NCI-H1092 (cell line): ENCODE measurements at places on chromosomes 12 and 14.

DNA sequence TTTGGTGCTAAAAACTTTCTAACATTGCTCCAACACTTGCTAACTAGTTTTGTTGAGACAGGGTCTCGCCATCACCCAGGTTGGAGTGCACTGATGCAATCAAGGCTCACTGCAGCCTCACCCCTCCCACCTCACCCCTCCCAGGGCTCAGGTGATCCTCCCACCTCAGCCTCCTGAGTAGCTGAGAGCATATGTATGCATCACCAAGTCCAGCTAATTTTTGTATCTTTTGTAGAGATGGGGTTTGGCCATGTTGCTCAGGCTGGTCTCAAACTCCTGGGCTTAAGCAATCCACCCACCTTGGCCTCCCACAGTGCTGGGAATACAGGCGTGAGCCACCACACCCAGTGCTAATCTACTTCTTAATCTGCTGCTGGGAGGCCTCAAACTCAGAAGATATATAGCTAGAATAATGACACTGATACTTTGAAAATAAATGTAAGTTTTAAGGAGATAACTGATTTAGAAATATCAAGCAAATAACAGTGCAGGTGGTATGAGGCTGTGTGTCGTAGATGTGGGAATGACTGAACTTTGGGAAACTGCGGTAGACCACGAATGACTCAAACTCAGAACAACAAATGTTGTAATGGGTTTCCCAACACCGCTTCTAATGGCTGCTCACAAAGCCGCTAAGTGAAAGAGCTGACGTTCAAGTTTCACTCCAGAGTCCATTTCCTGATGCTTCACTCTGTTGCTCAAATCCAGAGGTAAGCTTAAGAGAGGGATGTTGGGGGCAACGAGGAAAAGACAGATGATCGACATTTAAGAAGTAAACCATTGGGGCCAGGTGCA lies 10.0 kb downstream of the TMCC3 start:
- no peak for DNase-seq

DNA sequence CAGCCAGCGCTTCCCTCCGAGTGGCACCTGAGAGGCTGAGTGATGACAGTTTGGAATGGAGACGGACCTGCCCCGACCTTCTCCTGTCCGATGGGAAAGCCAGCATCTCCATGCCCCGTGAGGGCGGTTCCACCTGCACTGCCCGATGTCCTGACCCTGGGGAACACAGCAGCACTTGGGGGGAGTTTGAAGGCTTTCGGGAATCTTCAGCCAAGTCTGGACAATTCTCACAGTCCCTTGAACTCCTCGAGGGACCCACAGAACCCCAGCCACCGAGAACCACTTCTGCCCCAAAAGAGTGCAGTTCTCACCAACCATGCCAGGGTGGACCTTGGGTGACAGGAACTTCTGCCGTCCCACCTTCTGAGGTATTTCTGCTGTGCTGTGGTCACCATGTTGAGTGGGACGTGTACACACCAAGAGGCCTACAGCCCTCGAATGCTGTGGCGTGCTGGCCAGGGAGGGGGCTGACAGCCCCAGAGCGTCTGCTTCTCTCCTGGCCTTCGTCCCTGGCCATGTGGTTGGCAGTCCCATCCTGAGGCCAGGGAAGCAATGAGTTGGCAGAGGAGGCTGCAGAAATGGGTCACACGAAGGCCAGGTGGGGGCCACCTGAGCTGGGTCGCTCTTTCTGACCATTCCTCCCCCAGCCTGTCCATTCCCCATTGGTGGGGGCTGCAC lies 1.0 kb downstream of the CLBA1 start:
- no peak for DNase-seq

DNA sequence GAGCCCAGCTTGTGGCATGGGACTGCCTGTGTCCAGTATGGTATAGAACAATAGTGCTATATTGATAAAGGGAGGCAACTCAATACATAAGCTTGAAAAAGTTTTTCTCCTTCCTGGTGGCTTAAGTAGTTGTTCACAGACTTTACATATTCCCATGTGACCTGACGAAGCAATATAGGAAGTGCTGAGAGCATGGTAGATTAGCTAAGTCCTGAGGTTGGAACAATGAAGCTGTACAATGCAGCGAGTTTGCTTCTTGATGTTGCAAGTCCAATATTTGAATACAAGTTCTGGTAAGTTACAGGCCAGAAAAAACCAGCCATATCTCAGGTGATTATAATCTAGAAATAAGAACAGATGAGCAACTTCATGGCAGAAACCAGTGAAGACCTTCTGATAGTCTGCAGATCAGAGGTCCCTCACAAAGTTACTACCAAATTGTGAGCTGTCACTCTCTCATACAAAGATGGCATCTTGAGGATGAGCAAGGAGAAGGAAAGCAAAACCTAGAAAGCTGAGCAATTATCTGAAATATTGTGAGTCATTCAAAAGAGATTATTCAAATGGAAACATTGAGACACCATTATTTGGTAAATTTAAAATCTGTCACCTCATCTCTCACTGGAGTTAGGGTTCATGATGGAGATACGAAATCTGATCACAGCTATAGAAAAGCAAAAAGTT lies 72.9 kb upstream of the BTG1 start:
- DNase-seq, result no peak

DNA sequence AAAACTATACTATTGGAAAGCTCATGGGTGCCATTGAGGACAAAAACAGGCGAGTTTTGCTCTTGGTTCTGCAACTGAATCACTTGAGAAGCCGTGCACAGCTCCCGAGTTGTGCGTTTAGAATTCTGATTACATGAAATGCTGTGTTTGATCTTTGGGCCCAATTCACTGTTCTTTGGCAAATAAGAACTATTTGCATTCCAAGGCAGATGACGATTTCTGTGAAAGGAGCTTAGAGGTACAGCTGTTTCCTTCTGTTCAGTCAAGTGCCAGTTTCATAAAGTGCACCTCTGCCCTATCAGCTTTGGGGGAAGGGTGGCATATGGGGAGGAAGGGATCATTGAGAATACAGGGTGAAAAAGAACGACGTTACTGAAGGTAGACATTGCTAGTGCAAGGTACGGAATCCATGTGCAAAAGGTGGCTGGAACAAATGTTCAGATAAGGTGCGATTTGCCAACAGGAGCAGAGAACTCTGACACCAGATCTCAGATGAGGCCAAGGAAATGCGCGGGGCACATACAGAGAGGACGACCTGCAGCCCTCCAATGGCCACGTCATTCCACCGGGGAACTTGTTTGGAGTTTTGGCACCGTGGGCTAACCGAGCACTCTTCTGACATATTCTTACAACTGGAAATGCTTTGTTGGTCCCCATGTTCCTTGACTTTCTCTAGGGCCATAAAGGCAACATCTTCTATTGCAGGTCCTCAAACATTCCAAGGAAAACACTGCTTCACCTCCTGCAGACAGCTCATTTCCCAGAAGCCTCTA lies 30.1 kb downstream of the TCHP start:
- no peak for DNase-seq

DNA sequence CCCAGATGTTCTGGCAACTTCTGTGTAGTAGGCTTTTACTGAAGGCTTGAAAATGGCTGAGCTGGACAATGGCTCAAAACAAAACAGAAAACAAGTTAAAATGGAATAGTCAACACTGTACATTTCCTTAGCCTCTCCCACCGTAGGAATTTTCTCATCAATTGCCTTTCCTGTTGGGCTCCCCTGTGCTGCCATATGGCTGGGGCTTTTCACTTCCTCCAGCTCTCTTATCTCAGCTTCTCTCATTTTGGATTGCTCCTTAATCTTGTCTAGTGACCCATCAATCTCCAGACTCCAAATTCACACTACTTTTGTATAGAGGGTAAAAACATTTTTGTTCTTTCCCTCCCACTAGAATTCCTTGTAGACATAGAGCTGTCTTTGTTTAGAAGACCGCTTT lies 50.4 kb upstream of the RPH3A start:
- DNase-seq, result no peak

DNA sequence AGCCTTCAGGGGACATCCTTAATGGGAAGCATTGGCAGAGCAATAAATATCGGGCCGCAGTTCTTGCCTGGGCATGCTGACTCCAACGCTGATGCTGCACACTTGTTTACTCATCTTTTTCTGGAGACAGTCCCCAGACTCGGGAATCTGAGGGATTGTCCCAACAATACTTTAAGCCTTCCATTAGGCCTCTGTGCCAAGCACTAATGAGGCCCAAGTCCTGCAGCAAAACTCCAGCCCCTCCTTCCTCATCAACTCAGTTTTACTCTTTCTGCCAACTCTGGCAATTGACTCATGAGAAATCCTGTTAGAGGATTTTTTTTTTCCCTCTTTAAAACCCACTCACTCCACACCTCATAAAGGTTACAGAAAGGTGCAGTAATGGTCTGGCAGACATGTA lies 233.4 kb upstream of the PELI2 start:
- DNase-seq, result no peak

DNA sequence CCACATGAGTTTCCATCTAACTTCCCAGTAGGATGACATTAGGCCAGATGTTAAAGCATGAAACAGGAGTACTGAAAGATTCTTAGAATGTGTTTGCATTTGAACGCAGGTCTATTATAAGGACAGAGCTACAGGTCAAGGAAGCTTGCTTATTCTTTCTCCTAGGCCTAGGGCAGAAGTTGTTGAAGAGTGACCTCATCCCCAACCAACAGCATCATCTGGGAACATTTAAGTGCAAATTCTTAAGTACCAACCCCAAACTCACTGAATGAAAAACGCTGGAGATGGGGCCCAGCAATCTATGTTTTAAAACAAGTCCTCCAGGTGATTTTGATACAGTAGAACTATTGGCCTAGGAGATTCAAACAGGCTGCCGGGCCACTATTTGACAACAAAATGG lies 52.4 kb downstream of the PAPLN start:
- no peak for DNase-seq

- DNase-seq, result no peak
Observed at GRCh38 chr14:65879248-65880009, 466.9 kb downstream of the FUT8 start.

DNA sequence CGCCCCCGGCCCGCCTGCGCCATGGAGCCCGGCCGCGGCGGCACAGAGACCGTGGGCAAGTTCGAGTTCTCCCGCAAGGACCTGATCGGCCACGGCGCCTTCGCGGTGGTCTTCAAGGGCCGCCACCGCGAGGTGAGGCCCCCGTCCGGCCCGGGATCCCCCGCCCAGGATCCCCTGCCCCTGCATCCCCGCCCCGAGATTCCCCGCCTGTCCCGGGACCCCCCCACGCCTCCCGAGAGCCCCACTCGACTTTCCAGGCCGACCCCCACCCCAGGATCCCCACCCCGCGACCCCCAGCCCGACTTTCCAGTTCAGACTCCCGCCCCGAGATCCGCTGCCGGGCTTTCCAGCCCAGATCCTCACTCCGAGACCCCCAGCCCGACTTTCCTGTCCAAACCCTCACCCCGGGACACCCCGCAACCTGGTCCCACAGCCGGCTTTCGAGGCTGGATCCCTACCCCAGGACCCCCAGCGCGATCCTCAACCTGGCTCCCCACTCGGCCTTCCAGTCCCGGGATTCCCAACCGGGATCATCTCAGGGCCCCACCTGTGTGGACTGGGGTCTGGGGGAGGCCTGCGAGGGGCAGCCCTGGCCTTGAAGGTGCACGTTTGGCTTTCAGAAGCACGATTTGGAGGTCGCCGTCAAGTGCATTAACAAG lies 688 bp downstream of the ULK1 start:
- DNase-seq, result no peak

- DNase-seq, result no peak
Observed at GRCh38 chr12:15794196-15794595, 5.0 kb upstream of the EPS8 start.

DNA sequence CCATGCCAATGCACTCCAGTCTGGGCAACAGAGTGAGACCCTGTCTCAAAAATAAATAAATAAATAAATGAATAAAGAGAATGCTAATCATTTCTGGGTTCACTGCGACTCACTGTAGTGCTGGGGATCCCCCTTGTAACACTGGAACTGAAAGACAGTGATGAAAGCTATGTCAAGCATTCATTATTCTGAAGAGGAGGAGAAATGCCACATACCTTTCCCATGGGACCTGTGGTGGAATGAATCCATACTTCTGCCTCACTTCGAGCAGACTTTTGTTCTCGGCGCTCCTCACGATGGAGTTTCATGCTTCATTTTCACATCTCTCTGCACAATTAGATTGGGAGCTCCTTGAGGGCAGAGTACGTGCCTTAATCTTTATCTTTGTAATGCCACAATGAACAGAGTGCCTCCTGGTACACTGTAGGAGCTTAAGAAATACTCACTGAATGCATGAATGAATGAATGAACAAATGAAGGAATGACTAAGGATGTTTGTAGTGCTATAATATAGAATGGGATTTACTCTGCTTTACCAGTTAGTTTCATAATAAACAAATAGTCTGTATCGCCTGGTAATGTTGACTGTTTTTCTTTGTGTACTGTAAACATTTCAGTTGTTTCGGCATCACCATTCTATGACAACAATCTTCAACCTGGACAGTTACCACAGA lies 45.8 kb downstream of the DRAM1 start:
- no peak for DNase-seq

- DNase-seq, result no peak
Observed at GRCh38 chr12:104547235-104547634, 90.5 kb downstream of the CHST11 start.

- DNase-seq, result no peak
Observed at GRCh38 chr12:541676-542324, 82.1 kb downstream of the B4GALNT3 start.

DNA sequence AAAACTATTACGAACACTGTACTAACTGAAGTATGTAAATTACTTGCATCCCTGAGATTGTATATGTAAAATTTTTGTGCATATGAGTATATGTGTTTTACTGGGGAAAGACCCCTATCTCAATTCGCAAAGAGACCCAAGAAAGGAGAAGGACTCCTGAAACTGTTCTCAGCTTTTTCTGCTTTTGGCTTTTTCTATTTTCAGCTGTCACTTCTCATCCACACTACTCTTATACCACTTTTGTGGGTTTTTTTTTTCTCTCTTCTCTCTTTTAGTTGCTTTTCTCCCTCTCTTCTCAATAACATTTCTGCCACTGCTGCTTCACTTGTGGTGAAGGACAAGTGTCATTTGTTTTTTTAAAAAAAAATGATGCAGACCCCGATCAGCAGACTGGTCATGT lies 39.8 kb downstream of the NIN start:
- no peak for DNase-seq
